ENCODE measurements at places on chromosomes 1 and 21.

DNA sequence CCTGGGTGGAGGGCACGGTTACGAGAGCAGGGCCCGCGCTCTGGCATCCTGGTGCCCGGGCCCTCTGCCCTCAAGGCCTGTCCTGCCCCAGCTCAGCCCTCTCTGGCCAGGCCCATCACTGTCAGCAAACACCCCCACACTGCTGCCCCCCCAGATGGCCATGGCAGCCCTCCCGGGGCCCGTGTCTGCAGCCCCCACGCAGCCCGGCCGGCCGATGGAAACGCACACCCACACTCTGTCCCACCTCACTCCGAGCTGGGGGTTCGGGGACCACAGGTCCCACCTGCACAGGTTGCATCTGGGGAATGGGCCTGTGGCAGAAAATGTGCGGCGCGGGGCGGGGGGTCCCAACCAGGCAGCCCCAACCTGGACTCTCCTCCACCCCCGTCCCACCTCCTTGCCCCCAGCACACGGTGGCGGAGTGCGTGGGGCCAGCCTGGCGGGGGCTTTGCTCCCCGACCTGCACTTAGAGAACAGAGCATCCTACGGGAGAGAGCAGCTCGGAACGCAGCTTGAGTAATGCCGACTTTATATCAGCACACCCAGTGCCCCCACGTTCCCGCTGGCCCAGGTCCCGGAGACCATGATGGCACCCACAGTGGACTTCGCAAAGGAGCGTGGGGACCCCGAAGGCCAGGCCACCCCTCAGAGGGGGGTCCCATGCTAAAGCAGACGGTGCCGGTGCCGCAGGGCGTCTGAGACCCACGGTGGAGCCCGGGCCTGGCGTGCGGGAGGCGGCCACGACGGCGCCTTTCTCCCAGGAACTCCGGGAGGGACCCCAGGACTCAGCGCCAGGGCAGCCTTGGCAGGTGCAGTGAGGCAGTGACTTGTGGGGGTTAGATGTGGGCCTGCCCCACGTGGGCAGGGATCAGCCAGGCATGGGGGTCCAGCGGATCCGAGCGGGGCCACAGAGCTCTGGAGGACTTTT, 7.5 kb upstream of the RNF223 start:
- DNase-seq = no peak

DNA sequence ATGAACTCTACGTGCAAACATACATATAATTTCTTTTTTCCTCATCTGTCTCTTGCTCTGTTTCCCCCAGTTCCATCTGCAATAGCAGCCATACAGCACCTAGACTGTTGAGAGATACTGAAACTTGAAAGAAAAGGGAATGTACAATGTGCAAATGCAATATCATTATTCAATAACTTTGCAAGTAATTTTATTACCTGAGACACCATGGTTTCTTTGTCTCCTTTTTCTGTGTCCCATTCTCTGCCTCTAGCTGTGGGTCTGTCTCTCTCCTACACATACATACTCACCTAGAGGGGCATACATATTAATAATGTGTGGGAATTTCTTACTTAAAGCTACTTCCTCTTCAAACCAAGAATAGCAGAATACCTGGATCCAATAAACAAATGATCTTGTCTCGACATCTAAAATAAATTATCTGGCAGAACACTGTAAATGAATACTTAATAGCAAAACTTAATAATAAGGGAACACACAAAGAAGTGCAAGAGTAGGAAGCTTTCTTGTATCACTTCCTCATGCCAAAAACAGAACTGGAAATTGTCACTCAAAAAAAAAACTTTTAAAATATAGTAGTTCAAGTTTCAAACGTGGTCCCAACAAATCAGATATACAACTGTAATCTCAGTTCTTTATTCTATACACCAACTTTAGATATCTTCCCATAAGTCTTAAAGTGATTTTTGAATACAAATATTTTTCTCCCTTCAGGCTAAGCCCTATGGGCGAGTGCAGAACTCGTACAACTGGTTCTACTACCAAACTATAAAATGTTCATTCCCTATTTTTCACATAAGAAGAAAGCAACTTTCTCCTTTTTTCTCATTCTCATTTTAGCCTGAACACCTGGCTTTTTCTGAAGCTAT, 194.6 kb downstream of the NRIP1 start:
- no peak for DNase-seq

DNA sequence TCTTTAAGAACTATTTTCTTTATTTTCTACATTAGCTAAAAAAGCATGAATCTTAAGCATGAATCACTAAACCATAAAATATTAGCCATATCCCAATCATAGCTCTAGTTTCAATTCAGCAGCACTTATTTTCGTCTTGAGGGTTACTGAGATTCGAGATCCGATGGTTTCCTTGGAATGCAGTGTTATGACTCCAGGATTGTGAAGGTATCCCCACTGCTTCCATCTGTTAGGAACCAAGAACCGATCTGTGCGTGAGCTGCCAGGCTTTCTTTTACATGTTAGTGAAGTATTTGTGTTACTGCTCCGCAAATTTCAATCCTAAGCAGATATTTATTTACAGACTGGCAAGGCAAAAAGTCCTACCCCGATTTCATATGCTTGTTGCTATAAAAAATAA, 18.8 kb downstream of the TNFRSF9 start:
- DNase-seq = peak; percentile 72

GRCh38 chr21:46160907-46161632, 5.7 kb upstream of the FTCD start:
- no peak for DNase-seq

- peak; percentile 94 for DNase-seq
Measured at GRCh38 chr1:223776075-223776814, 63.9 kb downstream of the CAPN2 start.

Data from astrocyte (in vitro differentiated cells and primary cell).